Astrocyte of the hippocampus (primary cell): ENCODE measurements at places on chromosomes 7 and 10.

GRCh38 chr10:101292194-101293006 lies 61.6 kb upstream of the BTRC start:
- peak; percentile 50 for DNase-seq

GRCh38 chr10:34185998-34186397 lies 629.1 kb downstream of the PARD3 start:
- DNase-seq, result no peak

DNA sequence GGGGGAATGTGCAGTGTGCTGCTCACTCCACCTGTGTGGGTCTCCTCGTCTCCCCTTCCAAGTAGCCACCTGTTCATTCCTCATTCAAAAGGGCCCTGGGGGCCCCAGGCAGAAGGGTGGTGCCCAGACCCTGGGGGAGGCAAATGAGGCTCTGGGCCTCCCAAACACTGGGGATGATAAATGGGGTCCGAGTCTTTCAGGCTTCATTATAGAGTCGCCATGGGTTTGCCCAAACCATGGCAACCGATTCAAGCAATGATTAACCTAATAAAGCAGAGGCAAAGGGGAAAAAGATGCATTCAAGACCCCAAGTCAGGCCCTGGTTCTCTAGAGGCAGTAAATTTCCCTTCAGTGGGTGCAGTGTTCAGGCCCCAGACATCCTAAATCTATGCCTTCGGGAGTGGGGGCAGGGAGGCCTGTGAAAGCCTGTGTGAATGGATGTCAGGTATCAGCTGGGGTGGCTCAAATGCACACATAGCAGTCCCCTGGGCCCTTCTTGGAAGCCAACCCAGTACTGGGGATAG lies 10.4 kb downstream of the NEUROG3 start:
- DNase-seq, result no peak

- no peak for DNase-seq
Measured at GRCh38 chr10:88728107-88728763, 22.2 kb downstream of the LIPK start.

DNA sequence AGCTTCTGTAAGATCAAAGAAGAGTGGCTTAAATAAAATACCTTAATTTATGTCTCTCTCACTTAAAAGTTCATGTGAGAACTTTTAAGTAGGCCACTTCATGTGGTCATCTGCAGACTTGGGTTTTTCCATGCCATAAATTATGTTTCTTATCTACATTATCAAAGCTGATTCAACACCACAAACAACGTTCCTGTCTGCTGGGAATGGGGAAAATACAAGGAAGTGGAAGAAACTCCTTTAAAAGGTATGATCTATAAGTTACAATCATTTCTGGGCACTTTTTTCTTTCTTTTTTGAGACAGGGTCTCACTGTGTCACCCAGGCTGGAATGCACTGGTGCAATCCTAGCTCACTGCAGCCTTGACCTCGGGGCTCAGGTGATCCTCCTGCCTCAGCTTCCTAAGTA lies 16.9 kb upstream of the OTUD1 start:
- no peak for DNase-seq
